ENCODE measurements at places on chromosomes 3 and 15.

DNA sequence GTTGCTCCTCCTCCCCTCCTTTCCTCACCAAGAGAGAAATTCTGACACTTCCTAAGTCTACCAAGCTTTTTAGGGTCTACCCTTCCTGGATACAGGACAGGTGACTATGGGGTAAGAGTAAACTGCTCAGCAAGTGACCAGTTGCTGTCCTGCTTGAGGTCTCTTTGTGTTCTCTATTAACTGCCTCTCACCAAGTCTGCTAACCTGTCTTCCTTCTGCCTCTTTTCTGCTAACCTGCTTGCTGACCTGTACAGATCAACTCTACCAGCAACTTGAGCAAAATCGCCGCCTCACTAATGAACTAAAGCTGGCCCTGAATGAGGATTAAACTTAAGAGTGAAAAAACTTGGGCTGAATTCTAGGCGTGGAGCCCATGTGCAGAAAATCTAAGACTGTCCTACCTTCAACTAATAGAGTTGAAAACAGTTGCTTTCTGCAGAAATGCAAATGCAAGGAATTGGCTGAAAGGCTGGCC, 27.1 kb downstream of the TPM1 start:
- DNase-seq: no peak

DNA sequence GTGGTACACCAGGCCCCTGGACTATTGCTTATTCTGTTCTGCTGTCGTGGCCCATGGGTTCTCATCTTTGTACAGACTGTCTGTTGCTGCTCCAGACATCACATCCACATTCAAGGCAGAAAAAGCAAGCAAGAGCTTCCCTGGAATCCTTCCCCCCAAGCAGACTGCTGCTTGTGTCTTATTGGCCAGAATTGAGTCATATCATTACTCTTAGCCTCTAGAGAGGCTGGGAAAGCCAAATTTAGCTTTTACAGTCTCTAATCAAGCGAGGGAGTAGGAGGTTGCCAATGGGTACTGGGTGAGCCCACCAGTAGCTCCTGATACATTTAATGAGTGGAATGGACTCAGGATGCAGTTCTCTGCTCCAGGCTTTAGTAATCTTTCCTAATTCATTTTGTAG, 39.4 kb downstream of the RAB6B start:
- DNase-seq: no peak

DNA sequence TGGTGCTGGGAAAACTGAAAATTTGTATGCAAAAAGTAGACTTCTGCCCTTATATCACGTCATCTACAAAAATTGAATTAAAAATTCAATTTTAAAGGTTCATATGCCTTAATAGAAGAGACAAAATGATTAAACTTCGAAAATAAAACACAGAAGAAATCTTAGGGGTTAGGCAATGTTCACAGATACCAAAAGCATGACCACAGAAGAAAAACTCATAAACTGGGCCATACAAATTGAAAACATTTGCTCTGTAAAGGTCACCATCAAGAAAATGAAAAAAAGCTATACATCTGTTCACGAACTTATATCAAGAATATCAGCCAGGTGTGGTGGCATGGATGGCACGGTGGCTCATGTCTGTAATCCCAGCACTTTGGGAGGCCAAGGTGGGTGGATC, 245.1 kb downstream of the PCCB start:
- no peak for DNase-seq

GRCh38 chr3:44442596-44443309, 34.7 kb downstream of the ZNF445 start:
- no peak for DNase-seq

- DNase-seq: no peak
Measured at GRCh38 chr15:70854666-70854976, 664 bp upstream of the LARP6 start.

- no peak for DNase-seq
Measured at GRCh38 chr3:160224811-160225175, 429 bp upstream of the C3orf80 start.

DNA sequence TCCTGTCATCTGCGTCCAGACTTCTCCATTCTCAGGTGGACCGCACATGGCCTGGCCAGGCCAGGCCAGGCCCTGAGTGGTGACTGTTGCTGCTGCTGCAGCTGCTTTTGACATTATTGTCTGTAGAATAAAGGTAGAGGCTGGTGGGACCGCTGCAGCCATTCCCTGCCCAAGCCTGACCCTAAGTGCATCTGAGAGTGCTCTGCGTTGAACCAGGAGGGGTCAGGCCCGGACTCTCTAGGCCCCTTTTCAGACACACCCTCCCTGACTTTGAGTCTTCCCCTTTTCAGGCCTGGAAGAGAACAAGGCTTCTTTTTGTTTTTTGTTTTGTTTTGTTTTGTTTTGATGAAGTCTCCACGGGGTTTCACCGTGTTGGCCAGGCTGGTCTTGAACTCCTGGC, 54.6 kb upstream of the FLNB start:
- DNase-seq: no peak

DNA sequence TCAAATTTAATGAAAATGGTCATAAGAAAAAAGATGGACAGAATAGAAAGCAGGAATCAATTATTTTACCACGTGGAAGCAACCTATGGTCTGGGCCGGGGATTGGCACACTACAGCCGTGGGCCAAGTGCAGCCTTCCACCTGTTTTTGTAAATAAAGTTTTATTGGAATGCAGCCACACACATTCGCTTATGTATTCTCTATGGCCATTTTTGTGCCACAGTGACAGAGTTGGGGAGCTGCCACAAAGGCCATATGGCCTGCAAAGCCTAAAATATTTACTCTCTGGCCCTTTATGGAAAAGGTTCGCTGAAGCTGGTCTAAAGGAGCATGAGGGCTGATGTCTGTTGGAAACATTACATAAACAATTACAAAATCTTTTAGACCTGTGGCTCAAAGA, 144.8 kb downstream of the TMCO5A start:
- DNase-seq: no peak

DNA sequence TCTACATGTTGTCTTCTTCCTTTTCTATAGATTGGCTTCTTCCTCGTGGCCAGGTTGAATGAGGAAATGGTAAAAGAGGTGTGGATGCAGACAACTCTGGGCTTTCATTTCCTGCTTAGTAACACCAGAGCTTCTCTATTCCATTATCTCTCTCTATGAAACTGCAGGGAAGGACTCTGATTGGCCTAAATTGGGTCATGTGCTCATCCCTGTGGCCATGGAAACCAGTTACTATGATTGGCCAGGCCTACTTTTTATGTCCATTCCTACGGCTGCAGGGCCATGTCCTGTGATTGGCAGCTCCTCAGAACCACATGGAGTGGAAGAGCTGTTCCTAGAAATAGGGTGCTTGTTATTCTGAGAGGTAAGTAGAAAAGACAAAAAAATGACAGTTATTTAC, 486.9 kb upstream of the ADAMTS9 start:
- no peak for DNase-seq

GRCh38 chr3:128532012-128532983, 39.3 kb upstream of the GATA2 start:
- DNase-seq: no peak

DNA sequence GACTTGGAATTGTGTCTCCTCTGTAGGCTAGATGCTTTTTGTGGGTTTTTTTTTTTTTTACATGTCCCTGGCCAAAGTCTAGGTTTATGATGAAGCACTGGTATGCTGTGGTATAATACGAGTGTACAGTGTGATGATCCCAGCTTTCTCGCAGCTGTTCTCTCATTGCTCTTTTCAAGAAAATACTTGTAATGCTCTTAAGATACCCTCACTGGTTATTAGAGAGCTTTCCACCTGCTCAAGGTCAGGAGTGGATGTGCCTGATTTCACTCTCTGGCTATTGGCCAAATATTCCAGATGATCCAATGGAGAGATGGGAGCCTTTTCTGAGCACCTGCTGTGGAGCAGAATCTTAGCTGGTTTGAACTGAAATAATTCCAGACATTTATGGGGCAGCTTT, 215.1 kb downstream of the MYRIP start:
- DNase-seq: no peak

GRCh38 chr3:167862104-167862730, 126.7 kb downstream of the SERPINI1 start:
- DNase-seq: no peak

- no peak for DNase-seq
Measured at GRCh38 chr15:65087873-65088642, 11.5 kb downstream of the KBTBD13 start.

DNA sequence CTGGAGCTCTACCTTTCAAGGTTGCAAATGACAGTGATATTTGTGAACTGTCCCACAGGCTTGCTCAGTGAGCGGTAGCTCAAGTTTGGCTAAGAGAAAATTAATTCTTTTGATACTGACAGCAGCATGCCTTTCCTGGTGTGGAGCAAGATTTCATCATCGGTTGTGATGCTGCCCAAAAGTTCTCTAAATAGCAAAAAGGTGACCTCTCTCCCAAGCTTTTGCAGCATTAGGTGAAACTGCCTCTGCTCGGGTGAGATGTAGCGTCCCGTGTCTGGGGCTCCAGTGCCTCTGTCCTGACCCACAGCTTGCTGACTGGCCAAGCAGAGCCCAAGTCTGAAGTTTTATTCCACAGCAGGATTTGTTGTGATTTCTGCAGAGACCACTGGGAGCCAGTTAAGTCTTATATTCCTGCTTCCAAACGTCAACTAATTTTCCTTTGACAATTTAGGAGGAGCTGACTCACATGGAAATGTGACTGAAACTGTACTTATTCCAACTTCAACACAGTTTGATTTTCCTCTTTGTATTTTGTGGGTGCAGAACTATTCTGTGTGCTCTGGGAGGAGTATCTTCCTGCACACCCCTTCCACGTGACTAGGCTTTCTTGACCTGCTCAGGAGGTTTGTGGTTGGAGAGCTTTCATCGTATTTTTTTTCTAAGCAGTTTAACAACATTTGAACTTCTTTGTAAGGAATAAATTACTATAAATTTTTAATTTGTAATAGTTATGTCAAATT, 5.9 kb downstream of the SYNM start:
- no peak for DNase-seq

GRCh38 chr3:46612324-46612723, at the start of gene FAM240A:
Gene FAM240A (plus strand): TSS chr3:46612525. CDS start chr3:46612684, 159 bp downstream.
- DNase-seq: no peak

GRCh38 chr3:148459931-148460513, 237.7 kb upstream of the AGTR1 start:
- DNase-seq: no peak

- DNase-seq: no peak
Measured at GRCh38 chr3:116614795-116615362, 94.7 kb upstream of the TUSC7 start.
